CD4-positive, alpha-beta T cell treated with Interleukin-6 at 100 ng/mL for 8 hours (primary cell): ENCODE measurements at places on chromosomes 11 and 22.

DNA sequence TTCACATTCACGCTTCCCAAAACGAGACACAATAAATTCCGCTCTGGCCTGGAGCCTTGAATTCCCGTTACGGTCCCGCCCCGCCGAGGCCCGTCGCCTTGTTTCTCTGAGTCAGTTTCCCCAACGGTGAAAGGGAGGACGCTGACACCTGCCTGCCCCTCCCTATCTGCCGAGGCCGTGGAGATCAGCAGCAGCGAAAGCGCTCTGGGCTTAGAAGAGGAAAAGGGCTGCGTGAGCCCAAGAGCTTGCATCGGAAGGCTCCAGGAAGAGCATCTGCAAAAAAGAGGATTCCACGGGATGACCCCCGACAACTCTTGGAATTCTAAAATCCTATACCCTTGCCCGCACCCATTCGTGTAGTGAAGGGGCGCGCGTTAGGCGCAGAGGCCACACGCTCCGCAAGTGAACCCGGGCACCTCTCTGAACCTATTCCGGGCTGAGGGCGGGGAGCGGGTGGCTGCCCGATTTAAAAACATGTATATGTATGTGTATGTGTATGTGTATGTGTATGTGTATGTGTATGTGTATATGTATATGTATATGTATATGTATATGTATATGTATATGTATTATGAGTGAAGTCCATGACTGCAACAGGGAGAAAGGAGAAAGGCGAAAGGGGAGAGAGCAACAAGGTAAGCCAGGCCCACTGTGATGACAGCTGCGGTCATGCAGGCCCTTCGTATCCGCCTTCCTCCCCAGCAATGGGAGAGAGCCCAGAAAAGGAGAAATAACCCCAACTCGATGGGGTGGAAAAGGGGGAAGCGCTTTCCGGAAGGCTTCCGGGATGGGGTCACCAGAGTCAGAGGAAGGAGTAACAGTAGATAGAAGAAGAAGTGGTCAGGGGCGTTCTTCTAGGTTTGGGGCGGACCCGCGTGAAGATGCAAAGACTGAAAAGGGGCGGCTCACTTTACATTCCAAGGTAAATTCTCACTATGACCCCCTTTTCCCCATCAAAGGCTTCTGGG is 948 bp upstream of the MRTFA start:
- peak; percentile 42 for DNase-seq

GRCh38 chr11:44189986-44190882 is 94.8 kb downstream of the EXT2 start:
- DNase-seq = no peak

GRCh38 chr11:46513934-46514342 is 79.9 kb downstream of the AMBRA1 start:
- DNase-seq = no peak

DNA sequence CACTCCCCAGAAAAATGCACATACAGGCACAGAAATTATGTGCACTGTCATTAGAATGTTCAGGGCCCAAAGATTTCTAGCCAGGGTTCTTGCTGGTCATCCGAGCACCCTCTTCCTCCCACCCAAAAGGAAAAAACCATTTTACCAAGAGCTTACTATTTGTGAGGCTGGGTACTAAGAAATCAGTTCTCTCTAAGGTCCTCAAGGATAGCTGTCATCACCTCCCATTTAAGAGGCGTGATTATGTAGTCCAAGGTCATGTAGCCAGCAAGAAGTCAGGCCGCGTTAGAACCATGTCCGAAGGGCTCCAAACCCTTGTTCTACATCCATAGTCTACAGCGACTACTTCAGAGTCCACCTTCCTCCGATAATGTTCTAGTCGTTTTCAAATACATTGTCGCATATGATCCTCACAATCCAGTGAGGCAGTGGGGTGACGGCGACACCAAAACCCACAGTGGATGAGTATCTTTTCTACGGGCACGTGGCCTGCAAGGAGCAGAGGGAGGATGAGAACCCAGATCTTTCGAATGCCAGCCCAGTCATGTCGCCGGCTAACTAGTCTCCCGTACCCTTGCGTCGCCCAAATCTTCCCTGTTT is 634 bp downstream of the TIMM8B start:
- no peak for DNase-seq

DNA sequence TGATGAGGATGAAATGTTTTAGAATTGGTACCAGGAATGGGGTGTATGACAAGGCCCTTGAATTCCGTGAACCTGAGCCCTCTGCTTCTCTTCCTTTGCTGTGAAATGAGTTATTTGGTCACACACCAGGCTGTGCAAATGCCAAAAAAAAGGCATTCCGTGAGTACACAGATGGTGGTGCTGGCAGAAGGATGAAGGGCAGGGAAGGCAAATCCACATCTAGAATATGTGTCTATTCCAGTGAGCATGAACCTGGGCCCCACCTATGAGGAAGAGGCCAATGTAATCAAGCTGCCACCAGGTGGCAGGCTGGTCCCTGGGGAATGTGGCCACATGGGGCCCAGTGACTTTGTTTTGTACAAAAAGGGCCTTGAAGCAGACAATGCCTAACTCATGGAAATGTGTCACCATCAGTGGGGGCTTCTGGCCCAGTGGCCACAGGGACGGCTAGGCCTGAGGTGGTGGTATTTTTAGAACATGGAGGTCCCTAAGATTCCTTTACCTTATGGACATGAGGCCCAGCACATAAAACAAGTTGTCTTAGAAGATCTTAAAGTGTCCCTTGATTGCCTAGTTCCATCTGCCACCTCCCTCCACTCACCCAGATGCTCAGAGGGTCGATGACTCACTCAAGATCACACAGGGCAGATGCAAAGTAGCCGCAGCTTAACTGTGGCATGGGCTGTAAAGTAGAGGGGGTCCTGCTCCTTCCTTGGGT is 3.9 kb upstream of the RNF215 start:
- peak; percentile 81 for DNase-seq

DNA sequence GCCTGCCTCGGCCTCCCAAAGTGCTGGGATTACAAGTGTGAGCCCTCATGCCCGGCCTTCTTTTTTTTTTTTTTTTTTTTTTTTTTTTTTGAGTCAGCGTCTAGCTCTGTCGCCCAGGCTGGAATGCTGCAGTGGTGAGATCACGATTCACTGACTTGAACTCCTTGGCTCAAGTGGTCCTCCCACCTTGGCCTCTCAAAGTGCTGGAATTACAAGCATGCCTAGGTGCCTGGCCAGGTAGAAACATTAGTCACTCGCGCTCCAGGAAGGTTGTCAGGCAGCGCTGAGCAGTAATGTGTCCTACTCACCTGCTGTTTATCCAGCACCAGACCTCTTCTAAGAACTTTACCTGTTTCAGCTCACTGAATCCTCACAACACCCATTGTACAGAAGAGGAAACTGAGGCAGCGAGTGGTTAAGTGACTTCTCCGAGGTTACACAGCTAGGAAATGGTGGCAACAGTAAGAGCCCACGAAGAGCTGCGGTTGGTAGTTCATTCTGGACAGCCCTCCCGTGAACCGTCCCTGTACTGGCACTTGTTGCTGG is 496 bp upstream of the CST6 start:
- DNase-seq = no peak

- DNase-seq = no peak
Measured at GRCh38 chr22:30253205-30253852, 6.8 kb upstream of the LIF start.

- no peak for DNase-seq
Measured at GRCh38 chr11:115676768-115677167, 172.6 kb upstream of the CADM1 start.

- no peak for DNase-seq
Measured at GRCh38 chr22:49824185-49824925, 3.3 kb downstream of the BRD1 start.

DNA sequence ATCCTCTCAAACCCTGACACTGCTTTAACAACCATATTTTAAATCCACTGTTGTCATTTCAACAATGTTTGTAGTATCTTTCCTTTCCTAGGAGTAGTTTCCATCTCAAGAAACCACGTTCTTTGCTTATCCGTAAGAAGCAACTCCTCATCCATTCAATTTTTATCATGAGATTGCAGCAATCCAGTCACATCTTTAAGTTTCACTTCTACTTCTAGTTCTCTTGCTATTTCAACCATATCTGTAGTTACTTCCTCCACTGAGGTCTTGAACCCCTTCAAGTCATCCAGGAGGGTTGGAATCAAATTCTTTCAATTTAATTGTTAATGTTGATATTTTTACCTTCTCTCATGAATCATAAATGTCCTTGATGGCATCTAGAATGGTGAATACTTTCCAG is 22.4 kb downstream of the CCDC82 start:
- no peak for DNase-seq

GRCh38 chr11:126547161-126547560 is 191.7 kb downstream of the ST3GAL4 start:
- no peak for DNase-seq
